CD4-positive, alpha-beta T cell treated with Interleukin-4 for 1 hour (primary cell): ENCODE measurements at places on chromosomes 2 and 18.

GRCh38 chr2:148913061-148913460 is 38.0 kb downstream of the KIF5C start:
- no peak for DNase-seq

DNA sequence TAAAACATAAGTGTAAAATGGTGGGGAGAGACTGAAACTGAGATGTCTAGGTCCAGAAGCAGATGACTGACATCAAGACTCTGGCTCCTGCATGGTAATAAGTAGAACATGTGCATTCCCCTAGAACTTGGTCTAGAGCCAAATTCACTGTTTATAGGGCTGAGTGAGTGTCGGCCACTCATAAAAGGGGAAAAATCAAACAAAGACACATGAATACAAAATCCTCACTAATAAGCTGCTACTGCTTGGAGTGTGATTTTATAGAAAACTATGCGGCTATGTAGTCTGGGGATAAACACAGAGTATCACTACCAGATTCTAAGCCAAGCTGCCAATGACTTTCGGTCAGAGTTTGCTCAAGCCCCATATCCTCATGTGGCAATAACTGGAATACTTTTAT is 1080.8 kb upstream of the DDX18 start:
- no peak for DNase-seq

DNA sequence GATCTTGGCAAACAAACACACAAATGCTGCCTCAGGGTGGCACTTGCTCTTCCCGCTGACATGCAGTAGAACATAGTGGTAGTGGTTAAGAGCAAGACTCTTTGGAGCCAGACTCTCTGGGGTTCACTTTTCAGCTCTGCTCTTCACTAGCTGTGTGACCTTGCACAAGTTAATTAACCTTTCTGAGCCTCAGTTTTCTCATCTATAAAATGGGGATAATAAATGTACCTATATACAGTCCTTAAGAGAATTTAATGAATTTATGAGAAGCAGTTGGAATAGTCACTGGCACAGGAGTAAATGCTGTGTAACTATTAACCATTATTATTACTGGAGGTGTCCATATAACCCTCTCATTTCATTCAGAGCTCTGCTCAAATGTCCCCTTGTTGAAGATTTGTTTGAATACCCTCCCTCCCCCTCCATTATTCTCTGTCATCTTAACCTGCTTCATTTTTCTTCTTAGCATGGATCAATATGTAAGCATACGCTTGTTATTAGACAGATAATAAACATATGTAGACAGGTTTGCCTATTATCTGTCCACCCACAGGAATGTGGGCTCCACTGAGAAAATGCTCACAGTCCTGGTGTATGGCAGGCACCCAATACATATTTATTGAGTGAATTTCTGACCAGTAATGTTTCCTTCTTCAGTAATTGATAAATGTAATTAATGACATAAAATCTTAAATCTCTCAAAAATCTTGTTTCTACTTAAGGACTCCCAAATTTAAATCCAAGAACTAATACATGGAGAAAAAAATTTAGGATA is 64.5 kb downstream of the TSPYL6 start:
- no peak for DNase-seq

DNA sequence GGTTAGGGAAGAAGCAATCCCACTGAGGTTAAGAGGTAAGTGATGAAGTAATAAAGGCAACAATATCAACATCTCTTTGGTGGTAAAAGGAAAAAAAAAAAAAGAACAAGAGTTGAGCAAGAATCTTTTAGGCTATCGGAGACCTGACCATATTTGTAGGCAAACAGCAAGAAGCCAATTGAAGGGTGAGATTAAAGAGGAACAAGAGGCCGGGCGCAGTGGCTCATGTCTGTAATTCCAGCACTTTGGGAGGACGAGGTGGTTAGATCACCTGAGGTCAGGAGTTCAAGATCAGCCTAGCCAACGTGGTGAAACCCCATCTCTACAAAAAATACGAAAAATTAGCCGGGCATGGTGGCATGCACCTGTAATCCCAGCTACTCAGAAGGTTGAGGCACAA is 11.3 kb downstream of the VPS54 start:
- DNase-seq: no peak

DNA sequence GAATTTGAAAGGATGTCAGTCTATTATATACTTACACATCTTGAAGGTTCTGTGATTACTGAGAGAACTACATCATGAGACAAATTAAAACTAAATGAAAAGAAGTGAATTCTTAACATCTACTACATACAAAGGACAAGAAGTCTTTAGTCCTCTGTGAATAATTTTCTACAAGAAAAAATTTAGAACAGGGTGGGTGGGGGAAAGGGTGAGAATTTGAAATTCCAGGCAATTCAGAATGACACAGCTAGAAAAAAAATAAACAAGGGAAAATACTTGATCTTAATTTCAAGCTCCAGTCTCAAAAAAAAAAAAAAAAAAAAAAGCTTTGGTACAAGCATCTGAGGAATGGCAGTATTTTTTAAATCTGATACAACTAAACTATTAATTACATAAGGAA is 15.5 kb downstream of the CUL3 start:
- DNase-seq: no peak
